Left kidney (tissue), 8 donors: ENCODE measurements at places on chromosomes 16 and 17. TPM values are rescaled to one million over a fixed set of nuclear protein-coding genes. Genes with fewer than 3 reads are reported as not detected.

The CPHXL2 gene
- 0.40 TPM for polyA plus RNA-seq

The ALOX15B gene
- polyA plus RNA-seq, result 1.0 TPM

- DNase-seq, result no peak
Observed at GRCh38 chr17:50181144-50181543, 15.3 kb downstream of the SGCA start.

GRCh38 chr17:32943206-32943605 is 15.3 kb downstream of the TMEM98 start:
- DNase-seq, result no peak

GRCh38 chr16:81265658-81266451 is 27.4 kb downstream of the BCO1 start:
- DNase-seq, result no peak
